ENCODE measurements at places on chromosomes 5 and 9.

- DNase-seq: peak; percentile 65
Measured at GRCh38 chr9:113614843-113615648, 151.5 kb downstream of the RGS3 start.

DNA sequence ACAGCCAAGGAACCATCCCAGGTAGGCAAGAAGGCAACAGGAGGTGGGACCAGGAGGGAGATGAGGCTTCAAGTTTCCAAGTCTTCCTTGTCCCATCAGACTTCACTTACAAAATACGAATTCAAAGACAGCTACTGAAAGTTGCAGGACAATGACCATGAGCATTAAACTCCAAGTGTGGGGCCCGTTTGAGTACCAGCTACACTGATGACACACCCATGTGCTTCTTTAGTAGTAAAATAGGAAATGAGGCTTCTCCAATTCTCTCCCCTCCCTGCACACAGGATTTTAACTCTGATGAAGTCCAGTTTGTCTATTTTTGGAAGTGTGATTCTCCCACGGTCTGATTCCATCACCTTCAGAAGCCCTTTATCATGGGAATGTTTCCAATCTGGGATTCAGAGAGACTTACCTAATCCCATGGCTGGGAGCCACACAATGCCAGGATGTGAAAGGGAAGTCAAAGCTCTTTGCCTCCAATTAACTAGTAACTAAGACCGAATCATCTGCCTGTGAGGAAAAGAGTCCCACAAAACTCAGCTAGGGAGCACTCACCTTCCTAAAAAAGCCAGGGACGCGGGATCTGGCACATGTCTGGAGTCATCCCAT, 222.8 kb upstream of the MSX2 start:
- DNase-seq: no peak

DNA sequence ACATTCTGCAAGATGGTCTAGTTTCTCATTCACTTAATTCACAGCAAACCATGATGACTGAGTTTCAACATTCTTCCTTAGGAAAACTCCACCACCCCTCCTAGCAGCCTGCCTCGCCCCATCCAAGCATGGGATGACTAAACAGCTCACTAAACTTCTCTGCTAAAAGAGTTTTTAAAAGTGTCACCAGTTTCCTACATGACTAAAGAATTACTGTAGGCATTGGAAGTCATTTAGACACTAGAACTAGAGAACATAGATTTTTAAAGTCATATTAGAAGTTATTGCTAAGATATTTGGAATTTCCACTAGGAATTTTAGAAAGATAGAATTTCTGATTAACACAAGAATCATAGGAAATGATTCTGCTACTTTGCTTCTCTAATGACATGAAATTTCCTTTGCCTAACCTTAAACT, 5.5 kb upstream of the ESM1 start:
- no peak for DNase-seq

DNA sequence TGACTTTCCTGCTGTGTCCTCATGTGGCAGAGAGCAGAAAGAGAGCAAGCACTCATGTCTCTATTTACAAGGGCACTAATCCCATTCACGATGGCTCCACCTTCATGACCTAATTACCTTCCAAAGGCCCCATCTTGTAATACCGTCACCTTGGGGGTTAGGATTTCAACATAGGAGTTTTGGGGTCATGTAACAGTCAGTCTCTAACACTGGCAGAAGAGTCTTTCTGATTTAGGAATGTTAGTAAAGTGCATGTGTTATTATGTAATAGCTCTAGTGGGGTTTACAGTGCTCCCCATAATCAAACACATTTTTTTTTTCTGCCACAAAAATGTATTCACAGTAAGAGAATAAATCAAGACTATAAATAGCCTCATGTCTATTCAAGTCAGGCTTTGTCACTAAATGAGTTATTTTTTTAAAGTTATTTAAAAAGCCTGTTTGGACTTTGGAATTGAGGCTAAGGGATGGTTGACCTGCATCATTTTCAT, 19.1 kb downstream of the GALNT10 start:
- no peak for DNase-seq

GRCh38 chr9:124040935-124041816, 29.6 kb downstream of the LHX2 start:
- DNase-seq: peak; percentile 71

- DNase-seq: no peak
Measured at GRCh38 chr9:16198996-16199395, 646.2 kb downstream of the CCDC171 start.

- DNase-seq: no peak
Measured at GRCh38 chr5:15452030-15452429, 48.0 kb upstream of the FBXL7 start.

DNA sequence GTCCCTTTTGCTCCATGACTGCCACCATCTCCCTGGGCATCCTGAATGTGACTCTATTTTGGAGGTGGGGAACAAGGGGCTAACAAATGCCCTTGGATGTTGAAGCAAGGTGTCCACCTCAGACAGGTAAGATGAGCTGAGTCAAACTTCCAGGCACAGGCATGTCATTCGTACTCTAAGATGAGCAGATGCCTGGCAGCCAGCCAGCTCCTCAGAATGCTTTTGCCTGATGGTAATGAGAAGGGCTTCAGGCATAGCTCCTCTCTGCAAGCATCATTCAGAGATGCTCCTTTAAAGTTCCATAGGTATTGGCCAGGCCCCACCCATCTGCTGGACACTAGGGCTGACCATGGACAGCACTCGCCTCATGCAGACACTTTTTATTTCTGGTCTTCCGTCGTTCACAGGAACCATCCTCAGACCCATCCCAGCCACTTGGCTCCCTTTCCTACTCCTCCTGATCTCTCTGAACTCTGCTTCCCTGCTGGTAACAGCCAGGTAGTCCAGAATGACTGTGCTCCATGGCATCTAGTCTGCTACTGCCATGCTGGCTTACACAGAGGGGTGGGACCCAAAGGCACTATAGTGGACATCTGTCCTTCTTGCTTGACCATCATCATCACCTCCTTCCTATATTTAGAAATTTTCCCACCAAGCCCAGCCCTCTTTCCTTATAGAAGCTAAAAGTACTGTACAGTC, 118.8 kb downstream of the GLIS3 start:
- DNase-seq: no peak

- no peak for DNase-seq
Measured at GRCh38 chr9:27391040-27391895, 94.3 kb upstream of the EQTN start.

GRCh38 chr5:56543441-56544388, 271.6 kb upstream of the MAP3K1 start:
- DNase-seq: no peak

GRCh38 chr5:123036391-123037103, at the start of gene PPIC:
TSS of gene PPIC (minus strand) at chr5:123036725. CDS start at chr5:123036625, 100 bp downstream.
- DNase-seq: peak; percentile 36

GRCh38 chr9:110531776-110532175, 47.8 kb downstream of the SVEP1 start:
- no peak for DNase-seq

- DNase-seq: no peak
Measured at GRCh38 chr5:41954286-41954685, 29.2 kb downstream of the FBXO4 start.

DNA sequence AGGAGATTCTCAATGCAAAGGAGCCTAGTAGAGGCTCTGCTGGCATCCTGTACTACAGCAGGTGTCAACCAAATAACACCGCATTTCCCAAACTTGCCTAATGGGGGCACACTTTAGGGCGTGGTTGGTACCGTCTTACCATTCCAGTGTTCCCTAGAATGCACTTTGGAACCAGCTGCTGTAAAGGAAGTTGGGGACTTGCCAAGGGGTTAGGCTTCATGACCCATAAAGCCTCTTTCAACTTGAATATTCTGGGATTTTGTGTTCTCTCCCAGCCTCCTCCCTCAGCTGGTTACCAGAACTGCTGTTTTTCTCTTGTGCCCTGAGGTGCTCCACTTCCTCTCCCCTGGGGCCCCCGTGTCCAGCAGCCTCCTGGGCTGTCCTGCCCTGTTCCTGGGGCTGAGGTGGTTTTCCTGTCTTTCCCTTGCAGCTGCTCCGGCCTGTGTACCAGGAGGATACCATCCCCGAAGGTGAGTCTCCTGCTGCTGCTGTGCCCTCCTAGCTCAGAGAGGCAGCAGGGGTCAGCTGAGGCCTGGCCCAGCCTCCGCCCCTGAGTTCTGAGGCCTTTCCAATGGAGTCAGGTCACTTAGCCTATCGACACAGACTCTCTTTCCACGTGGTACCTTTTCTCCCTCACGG, 44.7 kb downstream of the RGS3 start:
- DNase-seq: peak; percentile 50

DNA sequence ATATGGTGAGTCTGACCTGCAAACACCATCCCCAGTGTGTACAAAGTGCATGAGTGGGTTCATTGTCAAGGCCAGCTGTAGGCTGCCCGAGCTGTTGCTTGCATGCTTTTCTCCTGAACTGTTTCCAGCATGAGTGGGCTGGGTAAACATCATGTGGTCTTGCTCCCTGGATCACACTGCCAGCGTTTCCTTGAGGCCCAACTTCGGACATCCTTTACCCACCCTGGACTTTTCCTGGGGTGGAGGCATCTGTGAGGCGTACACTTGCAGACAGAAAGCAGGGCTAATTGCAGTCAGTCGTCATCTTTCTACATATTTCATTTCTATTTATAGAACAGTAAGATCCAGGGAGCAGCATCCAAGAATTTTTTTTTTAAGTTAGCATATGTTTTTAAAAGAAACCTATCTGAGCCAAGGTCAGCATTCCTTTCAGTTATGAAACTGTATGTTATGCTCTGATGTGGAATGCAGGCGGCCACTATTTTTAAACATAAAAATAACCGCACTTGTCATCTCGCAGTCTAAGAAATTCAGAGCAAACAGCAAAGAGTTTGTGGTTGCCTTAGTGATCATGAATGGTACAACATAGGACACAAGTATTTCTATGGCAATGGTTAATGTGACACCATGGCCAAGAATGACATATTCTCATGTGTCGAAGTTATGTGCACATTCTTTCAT, 106.5 kb upstream of the DMRT1 start:
- DNase-seq: no peak

GRCh38 chr5:139910901-139911300, 115.3 kb downstream of the PSD2 start:
- no peak for DNase-seq

DNA sequence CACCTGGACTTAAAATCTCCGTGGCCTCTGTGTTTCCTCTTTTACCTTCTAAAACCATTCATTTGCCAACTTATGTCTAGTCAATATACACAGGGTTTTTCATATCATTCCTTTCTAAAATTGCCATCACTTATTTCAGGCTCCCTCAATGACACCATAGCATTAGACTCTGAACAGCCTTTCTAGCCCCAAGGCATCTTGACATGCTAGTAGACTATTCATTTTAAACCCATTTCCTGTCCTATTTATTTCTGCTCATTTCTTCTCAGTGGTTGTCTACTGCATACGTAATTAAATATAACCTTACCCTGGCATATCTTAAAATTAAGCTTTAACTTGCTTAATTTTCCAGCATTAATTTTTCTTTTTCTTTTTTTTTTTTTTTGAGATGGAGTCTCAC, 83.2 kb downstream of the PHAX start:
- no peak for DNase-seq

DNA sequence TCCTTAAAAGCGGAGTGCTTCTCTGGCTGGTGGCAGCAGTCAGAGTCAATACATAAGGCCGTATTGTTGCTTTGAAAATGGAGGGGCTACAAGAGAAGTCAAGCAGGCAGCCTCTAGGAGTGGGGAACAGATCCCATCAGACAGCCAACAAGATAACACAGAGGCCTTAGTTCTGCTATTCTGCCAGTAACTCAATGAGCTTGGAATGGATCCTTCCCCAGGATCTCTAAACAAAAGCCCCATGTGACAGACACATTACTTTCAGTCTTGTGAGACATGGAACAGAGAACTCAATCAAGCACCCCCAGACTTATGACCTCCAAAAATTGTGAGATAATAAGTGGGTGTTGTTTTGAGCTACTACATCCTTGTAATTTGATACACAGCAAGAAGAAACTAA, 158.6 kb downstream of the RFX3 start:
- no peak for DNase-seq

DNA sequence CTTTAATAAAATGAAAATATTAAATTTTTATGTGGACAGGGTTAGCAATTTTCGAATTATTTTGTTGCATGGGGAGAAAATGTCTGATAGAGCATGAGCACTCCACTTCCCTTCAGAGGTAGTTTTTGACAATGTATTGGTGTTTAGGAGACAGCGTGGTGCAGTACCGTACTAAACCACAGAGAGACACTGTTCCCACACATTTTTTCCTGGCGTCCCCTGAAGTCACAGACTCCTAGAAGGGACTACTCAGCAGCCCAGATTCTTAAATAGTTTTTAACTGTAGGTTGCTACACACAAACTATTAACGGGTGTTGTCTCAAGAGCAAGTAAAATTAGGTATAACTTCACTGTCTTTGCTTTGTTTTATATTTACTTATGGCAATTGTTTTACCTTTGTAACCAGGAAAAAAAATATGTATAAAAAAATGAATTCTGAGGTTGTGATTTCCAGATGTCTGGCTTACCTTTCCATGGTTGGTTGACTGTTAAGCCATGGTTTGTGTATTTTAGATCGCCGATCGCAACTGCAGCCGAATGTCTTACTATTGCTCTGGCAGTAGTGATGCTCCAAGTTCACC, 171.2 kb downstream of the DOCK8 start:
- DNase-seq: peak; percentile 38

DNA sequence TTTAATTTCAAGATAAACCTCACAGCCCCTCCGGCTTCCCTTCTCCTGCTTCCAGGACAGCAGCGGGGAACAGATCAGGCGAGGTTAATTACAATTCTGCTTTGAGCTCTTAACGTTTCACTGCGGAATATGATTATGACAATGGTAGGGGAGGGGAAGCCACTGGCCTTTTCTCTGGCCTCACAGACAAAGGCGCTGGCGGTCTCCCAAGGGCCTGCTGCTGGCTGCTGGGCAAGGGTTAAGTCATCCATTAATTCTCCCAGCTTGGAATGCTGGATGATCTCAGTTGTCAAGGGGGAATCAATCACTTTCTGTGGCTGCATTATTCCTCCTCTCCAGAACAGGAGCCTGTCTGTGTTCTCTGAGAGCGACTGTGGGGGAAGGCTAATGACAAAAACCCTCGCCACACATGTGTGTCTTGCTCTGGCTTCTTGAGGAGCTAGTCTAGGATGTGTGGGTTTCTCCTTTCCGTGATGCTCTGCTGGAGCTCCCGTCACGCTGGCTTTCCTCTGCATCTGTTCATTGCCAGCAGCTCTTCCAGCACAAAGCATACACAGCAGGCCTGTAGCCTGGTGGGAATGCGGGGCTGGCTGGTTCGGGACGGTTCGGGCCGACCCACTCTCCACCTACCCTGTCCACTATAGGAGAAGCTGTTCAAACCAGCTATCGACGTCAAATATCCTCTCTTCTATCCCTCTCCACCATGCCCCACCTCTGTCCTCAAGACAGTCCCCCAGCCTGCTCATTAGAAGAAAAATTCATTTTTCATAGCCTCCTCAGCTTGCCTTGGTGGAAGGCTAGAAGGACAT, 82.8 kb downstream of the DCP2 start:
- no peak for DNase-seq

GRCh38 chr5:96412868-96413449, 20.1 kb downstream of the PCSK1 start:
- no peak for DNase-seq

DNA sequence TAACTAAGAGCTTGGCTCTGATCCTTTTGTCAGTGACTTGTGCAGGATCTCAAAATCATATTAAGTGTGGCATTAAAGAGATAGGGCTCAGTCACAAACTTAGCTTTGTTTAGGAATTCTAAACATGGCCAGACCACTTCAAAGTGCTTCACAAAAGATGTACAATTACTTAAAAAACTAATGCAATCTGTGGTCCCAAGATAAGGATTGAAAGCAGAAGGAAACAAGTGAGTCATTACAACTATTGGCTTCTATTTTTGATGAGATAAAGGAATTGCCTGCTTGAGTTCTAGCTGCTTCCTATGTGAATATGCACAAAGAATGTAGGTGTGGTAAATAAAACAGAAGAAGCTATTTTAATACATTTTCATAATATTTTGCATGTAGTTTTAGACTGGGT, 44.9 kb upstream of the SLC12A2 start:
- DNase-seq: no peak

Data from stimulated activated CD8-positive, alpha-beta memory T cell treated with anti-CD3 and anti-CD28 coated beads, Interleukin-4, amount 100 ng/mL, for 48 hours (primary cell).